Stromal cell of bone marrow (primary cell): ENCODE measurements at places on chromosomes 3 and 15.

DNA sequence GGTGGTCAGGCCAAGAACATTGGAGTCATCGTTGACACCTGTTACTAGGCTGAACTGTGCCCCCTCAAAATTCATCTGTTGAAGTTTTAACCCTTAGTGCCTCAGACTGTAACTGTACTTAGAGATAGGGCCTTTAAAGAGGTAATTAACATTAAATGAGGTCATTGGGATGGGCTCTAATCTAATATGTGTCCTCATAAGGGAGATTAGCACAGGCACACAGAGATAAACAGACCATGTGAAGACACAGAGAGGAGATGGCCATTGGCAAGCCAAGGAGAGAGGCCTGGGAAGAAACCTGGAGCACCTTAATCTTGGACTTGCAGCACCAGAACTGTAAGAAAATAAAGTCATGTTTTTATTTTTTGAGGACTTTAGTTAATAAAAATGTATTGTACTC lies 59.6 kb downstream of the PLCL2 start:
- DNase-seq, result no peak

GRCh38 chr3:107665351-107665750 lies 142.6 kb downstream of the BBX start:
- no peak for DNase-seq

DNA sequence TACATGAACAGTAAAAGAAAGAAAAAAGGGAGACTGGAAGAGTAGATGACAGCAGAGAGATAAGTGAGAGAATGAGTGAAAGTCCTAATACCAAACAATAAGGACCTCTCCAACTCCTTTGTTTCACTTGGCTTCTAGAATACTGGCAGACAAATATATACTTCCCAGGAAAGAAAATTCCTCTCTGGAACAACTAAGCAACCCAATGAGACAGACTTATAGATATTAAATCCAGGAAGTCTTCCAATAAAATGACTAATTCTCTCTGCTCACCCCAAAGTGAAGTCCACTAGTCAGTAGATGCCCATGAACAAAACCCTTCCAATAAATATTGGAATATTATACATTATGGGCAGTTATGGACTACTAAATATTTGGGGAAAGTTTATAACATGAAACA lies 114.2 kb downstream of the NEDD4 start:
- peak; percentile 28 for DNase-seq

- no peak for DNase-seq
Observed at GRCh38 chr3:190718097-190718496, 144.4 kb downstream of the GMNC start.

GRCh38 chr15:92149465-92149864 lies 244.2 kb upstream of the ST8SIA2 start:
- no peak for DNase-seq

GRCh38 chr3:119400466-119400865 lies 62.9 kb downstream of the TMEM39A start:
- no peak for DNase-seq

GRCh38 chr15:51801391-51801835 lies 28.0 kb upstream of the TMOD3 start:
- DNase-seq, result no peak

GRCh38 chr3:138334608-138335007 lies 5.0 kb upstream of the NME9 start:
- DNase-seq, result no peak

- DNase-seq, result peak; percentile 36
Observed at GRCh38 chr3:171132873-171133272, 106.4 kb upstream of the SLC2A2 start.

GRCh38 chr15:57003418-57003817 lies 85.0 kb downstream of the TCF12 start:
- DNase-seq, result peak; percentile 37

- no peak for DNase-seq
Observed at GRCh38 chr3:117141812-117142211, 432.2 kb downstream of the TUSC7 start.

- DNase-seq, result no peak
Observed at GRCh38 chr3:157087780-157088600, 72.0 kb downstream of the CCNL1 start.

DNA sequence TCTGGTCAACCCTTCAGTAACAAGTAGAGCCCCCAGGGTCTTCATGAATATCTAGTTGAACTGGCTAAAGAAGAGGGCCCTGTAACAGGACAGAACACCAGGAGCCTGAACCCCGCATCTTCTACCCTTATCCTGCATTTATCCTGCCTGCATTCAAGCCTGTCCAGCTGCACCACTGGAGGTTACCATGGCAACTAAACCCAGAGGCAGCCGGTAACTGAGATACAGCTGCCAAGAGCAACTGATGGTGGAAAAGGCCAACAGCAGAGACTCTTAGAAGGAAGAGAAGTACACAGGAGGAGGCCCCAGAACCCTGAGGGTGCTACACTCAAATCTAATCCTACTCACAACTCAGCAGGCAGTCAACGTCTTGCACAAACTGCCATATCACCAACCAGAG lies 3.7 kb upstream of the PRKAR2A start:
- no peak for DNase-seq

DNA sequence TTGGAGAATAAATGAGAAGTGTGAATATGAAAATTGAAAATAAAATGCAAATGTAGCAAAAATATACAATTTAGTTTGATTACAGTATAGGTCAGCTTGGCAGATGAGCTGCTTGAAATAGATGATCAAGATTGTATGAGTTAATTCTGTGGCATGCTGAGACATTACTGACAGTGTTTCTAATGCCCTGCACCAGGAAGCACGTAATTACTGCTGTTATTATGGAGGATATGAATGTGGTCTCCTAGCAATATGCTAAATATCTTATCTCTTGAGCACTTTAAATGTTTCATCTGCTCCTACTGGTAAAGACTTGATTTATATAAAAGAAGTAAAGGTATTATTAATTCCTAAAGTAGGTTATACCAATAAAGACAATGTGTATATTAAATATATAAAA lies 1015.5 kb downstream of the PLOD2 start:
- no peak for DNase-seq

DNA sequence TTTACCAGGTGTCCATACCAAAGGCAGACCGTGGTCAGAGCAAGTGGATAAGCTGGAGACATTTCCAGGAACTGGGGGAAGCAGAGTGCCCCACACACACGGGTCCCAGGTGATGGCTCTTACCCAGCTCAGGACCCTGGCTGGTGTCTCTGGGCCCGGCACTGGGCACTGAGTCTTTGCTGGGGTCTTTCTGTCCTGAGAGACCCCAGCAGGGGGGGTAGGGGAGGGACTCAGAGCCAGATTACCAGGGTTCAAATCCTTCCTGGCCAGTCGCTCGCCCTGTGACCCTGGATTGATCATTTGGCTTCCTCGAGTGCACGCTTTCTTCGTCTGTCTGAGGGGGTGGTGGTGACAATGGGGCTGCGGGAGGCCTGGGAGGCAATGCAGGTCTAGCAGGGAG lies 95.7 kb downstream of the PLXNA1 start:
- no peak for DNase-seq

- no peak for DNase-seq
Observed at GRCh38 chr3:117302428-117302827, 592.8 kb downstream of the TUSC7 start.

- no peak for DNase-seq
Observed at GRCh38 chr3:129061888-129062834, 1.6 kb downstream of the GP9 start.

GRCh38 chr3:177589911-177590381 lies 392.7 kb upstream of the TBL1XR1 start:
- DNase-seq, result peak; percentile 77

DNA sequence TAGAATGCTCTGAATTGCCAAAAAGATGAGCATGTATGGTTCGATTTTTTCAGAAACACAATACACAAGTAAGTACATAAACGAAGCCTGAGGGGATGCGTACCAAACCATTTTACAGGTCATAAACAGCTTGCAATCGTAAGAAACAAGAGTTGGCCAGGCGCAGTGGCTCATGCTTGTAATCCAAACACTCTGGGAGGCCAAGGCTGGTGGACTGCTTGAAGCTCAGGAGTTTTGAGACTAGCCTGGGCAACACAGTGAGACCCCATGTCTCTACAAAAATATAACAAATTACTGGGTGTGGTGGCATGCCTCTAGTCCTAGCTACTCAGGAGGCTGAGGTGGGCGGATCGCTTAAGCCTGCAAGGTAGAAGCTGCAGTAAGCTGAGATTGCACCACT lies 13.4 kb downstream of the TRA2B start:
- DNase-seq, result no peak

DNA sequence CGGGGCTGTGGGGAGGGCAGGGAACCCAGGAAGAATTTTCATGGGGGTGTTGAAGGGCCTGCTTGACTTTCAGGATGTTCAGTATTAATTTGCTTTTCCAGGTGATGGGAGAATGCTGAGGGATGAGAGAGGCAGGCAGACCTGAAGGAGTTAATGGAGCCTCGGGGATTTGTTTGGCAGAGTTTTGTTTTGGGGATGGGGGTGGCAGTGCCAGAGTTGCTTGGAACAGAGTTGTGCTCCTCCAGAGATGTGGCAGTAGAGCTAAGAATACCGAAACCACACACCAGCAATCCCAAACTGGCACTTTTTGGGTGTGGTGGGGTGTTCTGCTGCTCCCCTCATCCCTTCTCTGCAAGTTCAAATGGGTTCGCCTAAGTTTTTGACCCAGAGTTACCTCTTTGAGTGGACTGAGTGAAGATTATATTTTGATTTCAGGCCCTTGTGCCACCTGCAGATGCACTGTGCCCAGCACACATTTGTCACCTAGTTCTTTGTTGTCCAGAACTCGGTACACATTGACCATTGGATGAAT lies 1.6 kb downstream of the BOC start:
- DNase-seq, result no peak

GRCh38 chr3:39971559-39972031 lies 162.2 kb downstream of the MYRIP start:
- no peak for DNase-seq

DNA sequence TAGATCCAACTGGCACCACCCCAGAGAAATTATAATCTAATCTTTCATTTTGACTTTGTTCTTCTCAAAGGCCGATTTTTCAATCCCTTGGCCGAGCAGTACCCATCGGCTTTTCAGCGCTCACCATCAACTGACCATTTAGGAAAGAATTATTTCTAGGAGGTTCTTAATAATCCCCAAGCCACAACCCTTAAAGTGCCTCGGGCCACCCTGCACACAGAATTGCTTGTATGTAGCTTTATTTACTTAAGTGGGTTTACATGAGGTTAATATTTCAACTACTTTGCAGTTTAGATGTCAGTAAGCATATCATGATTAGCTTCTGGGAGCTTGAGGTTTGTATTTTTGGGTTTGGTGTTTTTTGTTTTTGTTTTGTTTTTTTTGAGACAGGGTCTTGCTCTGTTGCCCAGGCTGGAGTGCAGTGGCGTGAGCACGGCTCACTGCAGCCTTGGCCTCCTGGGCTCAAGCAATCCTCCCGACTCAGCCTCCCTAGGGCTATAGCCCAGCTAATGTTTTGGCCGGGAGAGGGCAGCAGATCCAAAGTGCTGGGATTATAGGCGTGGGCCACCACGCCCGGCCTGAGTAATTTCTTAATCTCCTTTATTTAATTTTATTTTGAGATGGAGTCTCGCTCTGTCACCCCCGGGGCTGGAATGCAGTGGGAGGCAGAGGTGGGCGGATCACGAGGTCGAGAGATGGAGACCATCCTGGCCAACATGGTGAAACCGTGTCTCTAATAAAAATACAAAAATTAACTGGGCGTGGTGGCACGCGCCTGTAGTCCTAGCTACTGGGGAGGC lies 801 bp upstream of the CDAN1 start:
- DNase-seq, result no peak

DNA sequence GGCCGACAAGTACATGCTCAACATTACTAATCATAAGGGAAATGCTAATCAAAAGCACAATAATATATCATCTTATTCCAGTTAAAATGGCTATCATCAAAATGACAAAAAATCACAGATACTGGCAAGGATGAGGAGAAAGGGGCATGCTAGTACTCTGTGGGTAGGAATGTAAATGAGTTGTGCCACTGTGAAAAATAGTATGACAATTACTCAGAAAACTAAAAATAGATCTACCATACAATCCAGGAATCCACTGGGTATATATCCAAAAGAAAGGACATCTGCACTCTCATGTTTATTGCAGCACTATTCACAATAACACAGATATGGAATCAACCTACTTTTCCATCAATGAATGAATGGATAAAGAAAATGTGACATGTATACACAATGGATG lies 1256.5 kb downstream of the SI start:
- no peak for DNase-seq

- DNase-seq, result no peak
Observed at GRCh38 chr15:84608707-84609284, 8.0 kb downstream of the ZSCAN2 start.

DNA sequence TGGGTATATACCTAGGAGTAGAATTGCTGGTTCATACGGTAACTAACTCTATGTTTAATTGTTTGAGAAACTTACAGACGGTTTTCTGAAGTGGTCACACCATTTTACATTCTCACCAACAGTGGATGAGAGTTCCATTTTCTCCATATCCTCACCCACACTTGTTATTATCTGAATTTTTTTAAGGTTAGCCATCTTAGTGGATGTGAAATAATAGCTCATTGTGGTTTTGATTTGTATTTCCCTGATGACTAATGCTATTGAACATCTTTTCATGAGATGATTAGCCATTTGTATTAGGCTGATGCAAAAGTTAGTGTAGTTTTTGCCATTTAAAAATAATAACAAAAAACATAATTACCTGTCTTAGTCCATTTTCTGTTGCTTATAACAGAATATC lies 18.6 kb downstream of the CSTA start:
- DNase-seq, result no peak

GRCh38 chr15:44591326-44591725 lies 54.4 kb downstream of the EIF3J start:
- no peak for DNase-seq

DNA sequence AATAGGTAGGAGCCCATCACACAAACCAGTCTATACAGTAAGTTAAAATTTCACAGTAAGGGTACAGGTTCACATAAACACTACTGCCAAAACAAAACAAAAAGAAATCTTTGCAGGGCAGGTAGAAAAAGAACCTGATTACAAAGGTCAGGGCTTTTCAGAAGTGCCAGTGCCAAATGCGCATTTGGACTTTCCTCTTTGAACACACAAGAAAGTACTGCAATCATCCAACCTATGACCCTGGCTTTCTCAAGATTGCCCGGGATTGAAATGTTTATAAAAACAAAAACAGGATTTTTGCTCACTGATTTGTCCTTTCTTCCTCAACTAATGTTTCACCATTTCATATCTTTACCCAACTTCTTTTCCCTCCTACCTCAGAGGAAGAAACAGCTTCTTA lies 47.4 kb downstream of the CBLB start:
- no peak for DNase-seq

DNA sequence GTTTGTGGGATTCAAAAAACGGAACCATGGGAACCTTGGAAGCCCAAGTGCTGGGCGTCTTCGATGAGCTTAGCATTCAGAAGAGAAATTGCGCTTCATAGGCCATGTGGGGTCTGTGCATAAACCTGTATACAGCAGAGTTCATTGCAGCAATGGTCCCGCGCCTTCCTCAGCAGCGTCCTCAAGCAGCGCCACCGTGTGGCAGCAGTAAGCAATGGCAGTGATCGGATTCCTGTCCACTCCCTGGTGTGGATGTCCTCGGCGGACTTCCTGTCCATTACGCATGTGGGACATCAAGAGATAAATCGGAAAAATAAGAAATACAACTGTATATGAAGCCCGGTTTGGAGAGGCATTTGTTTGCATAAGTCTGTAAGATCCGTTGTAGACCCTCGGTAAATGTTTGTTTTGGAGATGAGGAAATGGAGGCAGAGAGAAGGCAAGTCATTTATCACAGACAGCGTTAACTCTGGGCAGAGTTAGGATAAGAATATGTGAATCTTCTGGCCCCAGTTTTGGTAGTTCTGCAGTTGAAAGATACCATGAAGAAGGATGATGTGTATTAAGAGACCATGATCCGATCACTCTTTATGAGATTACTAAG lies 57.7 kb downstream of the CNTN4 start:
- no peak for DNase-seq
